ENCODE measurements at places on chromosomes 7 and 10.

GRCh38 chr10:67815571-67816059 lies 22.4 kb downstream of the DNAJC12 start:
- no peak for DNase-seq

- no peak for DNase-seq
These were observed 35.2 kb downstream of the STK17A start for GRCh38 chr7:43618073-43618472.

DNA sequence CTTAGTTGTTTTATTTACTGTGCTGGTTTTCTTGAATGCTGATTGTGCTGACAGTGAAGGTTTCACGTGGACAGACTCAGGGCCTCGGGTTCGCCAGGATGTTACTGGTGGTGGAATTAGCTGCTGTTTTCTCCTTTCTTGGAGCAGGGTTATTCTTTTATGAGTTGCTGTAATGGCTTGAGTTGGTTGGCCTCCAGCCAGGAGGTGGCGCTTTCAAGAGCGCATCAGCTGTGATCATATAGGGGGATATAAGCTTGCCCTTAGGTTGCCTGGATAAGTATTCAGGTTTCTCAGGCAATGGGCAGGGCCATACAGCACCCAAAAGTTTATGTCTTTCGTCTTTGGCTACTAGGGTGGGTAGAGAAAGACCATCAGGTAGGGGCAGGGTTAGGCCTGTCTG lies 741.3 kb downstream of the PHTF2 start:
- no peak for DNase-seq

DNA sequence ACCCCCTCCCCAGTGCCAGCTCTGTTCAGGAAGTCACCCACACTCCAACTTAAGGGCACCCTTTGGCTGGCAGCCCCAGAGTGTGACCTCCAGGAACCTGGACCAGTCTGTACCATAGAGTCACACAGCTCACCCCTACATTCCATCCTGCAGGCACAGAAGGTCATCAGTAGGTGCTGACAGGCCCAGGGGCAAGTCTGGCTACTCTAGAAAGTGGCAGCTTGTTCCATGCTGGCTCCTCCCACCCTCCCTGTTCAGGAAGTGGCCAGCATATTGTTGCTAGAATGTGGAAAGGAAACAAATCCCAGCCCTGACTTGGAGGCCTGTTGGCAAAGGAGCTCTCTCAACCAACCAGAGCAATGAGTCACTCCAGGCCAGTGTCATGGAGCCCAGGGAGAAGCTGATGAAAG lies 3.2 kb upstream of the NCOA4 start:
- DNase-seq: no peak

DNA sequence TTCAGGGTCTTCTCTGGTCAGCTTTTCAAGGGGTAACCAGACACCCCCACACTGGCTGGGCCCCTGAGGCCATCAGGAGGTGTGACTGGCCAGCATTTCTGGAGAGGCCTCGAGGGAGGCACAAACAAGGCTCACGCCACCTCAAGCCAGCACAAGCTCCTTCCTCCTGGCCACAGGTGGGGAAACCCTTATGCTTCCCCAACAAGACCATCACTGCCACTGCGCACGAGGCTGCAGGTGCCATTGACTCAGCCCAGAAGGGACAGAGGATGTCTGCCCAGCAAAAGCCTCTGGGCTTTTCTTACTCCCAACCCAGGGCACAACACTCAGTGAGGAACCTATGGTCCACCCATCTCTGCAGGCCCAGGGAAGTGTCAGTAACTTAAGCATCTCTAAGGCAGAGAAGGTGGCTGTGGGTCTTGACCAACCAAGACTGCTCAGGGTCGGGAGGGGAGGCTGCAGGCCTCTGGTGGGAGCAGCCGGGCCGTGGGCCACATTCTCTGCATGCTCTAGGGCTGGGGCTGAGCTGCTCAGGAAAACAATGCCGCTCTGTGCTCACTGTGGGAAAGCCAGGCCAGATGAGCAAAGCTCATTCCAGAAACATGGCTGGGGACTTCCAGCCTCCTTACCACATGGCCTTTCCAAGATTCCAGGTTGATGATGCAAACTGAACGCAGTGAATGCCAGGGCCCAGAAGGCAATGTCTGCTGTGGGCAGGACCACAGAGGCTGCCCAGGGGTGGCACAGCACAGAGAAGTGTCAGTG lies 24.2 kb upstream of the RASSF4 start:
- no peak for DNase-seq

DNA sequence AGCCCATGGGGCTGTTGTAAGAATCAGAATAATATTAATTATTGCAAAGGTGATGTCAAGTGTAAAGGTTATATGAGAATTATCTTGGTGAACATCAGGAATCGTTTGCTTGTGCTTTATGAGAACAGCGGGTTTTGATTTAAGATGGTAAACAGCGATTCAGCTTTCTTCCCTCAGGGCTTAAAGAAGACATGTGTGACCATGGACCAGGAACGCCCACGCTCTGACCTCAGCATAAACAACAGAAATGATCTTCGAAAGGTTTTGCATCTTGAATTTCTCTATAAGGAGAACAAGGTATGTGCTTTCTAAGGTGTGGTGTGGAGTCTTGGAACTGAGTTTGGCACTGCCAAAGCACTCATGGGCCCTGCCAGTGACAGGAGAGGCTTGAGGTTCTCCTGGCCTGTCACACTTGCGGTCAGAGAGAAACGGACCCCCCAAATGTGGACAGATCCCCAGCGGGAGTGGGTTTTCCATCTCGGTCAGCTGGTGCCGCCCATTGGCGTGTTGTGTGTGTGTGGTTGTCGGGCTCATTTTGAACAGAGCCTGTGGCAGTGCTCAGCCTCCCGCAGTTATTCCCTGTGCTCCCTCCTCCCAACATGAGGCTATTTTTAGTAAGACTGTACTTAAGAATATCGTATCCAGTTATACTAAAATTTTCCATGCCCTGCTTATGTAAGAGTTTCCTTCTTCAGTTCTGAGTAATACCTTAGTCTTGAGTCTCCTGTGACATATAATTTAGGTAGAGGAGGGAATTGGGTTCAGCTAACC lies 7.2 kb downstream of the MINDY4 start:
- no peak for DNase-seq

GRCh38 chr10:49010295-49010694 lies 70.7 kb upstream of the LRRC18 start:
- no peak for DNase-seq

DNA sequence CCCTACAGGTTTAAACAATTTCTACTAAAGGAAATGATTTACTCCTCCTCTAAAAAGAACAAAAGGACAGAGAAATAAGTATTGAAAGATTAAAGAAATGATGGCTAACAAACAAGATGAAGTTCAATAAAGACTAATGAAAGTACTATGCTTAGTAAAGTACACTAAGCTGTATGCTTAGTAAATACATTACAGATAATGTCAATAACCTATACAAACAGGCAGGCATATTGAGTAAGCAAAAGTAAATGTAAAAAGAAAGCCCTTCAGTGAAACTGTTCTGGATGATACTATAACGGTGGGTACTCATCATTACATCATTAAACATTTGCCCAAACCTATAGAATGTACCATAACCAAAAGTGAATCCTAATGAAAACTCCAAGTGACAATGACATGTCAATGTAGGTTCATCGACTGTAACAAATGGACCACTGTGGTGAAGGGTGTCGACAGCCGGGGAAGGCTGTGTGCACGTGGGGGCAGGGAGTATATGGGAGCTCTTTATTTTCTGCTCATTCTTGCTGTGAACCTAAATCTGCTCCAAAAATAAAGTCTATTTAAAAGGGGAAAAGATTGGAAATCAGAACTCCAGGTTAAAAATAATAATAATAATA lies 34.0 kb downstream of the CYTH3 start:
- DNase-seq: no peak

GRCh38 chr7:2154121-2154520 lies 78.6 kb downstream of the MAD1L1 start:
- no peak for DNase-seq

DNA sequence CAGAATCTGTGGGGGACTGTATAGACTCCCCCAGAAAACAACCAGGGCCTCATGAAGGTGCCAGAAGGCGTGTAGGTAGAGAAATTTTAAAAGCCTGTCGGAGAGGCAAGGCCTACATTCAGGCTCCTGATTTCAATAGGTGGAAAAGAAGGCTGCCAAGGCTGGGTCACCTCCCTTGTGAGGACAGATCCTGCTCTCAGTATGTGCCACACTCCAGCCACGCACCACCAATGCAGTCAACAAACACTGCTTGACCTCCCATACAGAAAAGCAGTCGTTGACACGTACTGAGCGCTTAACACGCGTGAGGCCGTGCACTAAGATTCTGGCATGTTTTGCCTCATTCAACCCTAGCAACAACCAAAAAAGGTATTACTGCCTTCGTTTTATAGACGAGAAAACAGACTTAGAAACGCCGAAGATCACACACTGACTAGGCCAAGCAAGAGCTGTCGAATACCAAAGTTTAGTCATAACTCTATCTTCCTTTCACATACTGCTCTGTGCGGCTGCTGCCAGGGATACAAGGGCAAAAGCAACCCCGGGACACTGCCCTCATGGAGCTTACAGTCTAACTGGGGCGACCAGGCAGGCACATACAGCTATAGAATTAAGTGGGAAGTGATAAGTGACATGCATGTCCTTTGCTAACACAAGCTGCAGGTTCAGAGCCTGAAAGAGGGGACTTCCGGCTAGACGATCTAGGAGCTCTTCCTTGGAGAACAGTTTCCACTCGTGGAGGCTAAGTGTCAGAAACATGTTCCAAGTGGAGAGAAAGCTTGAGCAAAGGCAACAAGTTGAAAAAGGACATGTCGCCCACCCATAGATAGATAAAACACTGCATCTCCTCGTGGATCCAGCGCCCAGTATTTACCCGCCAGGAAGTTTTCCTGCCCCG lies 797 bp upstream of the NKX2-3 start:
- no peak for DNase-seq

DNA sequence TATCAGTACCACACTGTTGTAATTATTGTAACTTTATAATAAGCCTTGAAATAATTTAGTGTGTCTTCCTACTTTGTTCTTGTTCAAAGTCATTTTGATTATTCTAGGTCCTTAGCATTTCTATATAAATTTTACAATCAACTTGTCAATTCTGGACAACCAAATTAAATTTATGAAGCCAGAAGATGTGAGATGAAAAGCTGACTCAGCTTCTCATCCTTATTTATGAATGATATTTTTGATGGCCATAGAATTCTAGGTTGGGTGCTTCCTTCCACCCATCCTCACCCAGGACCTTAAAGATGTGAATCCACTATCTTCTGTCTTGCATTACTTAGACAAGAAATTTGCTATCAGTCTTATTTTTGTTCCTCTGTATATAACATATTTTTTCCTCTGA lies 261.1 kb downstream of the GFRA1 start:
- DNase-seq: no peak

DNA sequence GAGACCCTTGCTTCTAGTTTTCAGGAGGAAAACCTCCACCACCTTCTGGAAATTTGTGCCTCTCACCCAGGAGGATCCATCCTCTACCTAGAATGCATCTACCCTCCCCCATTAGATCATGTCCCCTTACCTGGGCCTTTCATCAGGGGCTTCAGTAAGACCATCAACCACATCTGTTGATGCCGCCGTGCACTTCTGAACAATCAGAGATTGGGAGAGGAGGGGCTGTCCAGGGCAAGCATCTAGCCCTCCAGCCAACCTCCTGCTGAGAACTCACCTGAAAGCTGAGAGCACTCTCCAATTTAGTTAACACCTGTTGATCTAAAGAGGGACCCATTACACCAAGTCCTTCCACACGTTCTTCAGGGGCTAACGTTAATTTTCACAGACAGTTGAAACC lies 57.6 kb upstream of the PIK3CG start:
- DNase-seq: no peak

- DNase-seq: no peak
These were observed 10.7 kb upstream of the COMTD1 start for GRCh38 chr10:75246506-75246905.

All from urinary bladder (tissue), 4 donors.